ENCODE measurements at places on chromosomes 3 and 15.

DNA sequence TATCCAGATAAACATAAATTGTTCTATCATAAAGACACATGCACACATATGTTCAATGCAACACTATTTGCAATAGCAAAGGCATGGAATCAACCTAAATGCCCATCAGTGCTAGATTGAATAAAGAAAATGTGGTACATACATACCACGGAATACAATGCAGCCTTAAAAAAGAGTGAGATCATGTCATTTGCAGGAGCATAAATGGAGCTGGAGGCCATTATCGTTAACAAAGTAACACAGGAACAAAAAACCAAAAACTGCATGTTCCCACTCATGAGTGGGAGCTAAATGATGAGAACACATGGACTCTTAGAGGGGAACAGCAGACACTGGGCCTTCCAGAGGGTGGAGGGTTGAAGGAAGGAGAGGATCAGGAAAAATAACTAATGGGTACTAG, 79.2 kb downstream of the SH3GL3 start:
- no peak for DNase-seq

DNA sequence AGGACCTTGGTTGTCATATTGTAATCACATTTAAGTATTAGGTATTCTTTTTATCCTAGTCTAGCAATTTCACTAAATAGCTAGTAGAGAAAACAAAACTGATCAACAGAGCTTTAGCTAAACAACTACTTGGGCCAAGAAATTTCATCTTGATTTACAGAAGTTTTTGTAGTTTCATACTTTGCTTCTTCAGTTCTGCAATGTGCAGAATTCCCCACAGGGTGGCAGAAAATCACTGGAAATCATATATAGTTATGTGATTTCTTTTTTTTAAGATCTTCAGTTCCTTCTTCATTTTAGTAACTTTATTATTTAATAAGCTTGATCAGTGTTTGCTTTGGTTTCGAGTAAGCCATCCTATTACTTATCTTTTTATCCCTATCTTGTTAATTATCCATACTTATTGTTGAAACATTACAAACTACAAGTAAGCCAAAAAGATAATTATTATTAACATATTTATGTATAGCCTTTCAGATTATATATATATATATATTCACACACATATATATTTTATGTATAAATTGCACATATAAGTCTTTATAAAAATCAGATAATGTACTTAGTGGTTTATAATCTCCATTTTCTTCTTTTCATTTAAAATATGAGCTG, 2.2 kb upstream of the BNIP2 start:
- DNase-seq, result peak; percentile 22

GRCh38 chr3:56321892-56322291, 146.4 kb downstream of the ERC2 start:
- DNase-seq, result no peak

- no peak for DNase-seq
Measured at GRCh38 chr15:80457896-80458295, 53.7 kb downstream of the ARNT2 start.

- DNase-seq, result no peak
Measured at GRCh38 chr3:71958533-71958932, 173.6 kb upstream of the PROK2 start.

Data from stimulated activated CD4-positive, alpha-beta T cell treated with anti-CD3 and anti-CD28 coated beads, Interleukin-4, amount 100 ng/mL, for 1 hour (primary cell).